ENCODE measurements at places on chromosomes 13 and 19.

- DNase-seq, result no peak
Measured at GRCh38 chr13:114102131-114102520, 30.3 kb downstream of the RASA3 start.

GRCh38 chr19:47094557-47095475, 18.8 kb downstream of the ZC3H4 start:
- DNase-seq, result no peak

- DNase-seq, result no peak
Measured at GRCh38 chr19:31314849-31315629, 34.2 kb downstream of the TSHZ3 start.

DNA sequence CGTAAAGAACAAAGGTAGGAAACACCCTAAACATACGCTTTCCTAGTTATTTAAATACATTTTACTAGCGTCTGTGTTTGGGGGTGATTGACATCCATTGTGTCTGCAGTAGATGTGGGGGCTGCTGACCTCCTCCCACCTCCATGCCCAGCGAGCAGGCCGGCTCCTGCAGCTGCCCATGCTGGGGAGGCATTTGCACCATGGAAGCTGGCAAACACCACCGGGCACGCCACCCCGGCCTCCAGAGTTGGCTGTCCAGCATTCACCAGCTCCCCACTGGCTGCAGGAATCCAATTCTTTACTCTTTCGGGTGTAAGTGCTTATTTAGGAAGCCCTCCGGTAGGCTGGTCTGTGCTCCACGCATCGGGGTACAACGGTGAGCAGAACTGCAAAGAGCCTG, 115.4 kb upstream of the USP29 start:
- DNase-seq, result no peak

DNA sequence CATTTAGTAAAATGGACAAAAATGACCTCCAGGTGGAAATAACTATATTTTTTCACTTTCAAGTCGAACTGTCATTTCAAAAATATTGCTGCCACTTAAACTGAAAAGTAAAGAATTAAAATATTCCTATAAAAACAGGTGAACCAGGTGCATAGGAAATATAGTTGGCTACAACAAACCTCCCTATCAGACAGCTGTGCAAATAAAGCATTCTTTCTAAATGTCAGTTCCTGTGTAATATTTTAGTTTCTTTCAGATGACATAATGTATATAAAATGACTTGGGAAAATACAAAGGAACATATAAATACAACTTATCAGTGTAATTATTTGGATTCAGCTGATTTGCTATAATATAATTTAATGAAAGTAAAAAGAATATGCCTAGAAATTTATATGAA, 403.5 kb upstream of the GPC6 start:
- DNase-seq, result no peak

DNA sequence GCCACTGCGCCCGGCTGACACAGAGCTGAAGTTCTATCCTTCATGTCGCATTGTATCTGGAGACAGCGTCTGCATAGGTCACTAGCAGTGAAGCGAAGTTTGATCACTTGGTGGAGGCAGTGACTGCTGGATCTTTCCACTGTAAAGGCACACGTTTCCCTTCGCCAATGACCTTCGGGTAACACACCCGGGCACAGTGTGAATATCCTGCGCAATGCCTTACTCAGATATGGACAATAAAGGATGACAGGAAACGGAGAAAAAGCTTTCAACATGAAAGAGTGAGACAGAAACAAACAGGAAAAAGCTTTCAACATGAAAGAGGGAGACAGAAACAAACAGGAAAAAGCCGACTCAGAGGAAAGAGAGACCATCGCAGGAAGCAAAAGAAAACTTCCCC, 17.1 kb downstream of the ARL11 start:
- no peak for DNase-seq

- DNase-seq, result no peak
Measured at GRCh38 chr13:39254601-39255000, 216.3 kb downstream of the NHLRC3 start.

- no peak for DNase-seq
Measured at GRCh38 chr13:23715092-23715761, 145.0 kb downstream of the TNFRSF19 start.

DNA sequence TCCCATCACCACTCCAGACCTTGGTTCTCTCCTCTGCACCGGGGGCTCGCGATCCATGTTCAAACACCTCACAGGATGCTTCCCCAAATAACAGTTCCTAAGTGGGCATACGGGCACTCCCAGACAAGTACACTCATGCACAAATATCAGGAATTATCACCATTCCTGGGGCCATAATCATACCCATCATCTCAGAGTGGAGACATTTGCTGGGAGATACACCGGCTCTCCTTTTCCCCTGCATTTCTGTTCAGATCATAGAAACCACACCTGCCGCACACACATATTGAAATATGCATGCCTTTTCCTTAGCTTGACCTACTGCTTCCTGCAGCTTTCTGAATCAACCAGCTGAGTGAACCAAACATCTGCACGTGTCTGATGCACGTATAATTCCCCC, 33.9 kb upstream of the MBNL2 start:
- no peak for DNase-seq

- peak; percentile 89 for DNase-seq
Measured at GRCh38 chr13:31172535-31172934, 10.8 kb upstream of the HSPH1 start.

DNA sequence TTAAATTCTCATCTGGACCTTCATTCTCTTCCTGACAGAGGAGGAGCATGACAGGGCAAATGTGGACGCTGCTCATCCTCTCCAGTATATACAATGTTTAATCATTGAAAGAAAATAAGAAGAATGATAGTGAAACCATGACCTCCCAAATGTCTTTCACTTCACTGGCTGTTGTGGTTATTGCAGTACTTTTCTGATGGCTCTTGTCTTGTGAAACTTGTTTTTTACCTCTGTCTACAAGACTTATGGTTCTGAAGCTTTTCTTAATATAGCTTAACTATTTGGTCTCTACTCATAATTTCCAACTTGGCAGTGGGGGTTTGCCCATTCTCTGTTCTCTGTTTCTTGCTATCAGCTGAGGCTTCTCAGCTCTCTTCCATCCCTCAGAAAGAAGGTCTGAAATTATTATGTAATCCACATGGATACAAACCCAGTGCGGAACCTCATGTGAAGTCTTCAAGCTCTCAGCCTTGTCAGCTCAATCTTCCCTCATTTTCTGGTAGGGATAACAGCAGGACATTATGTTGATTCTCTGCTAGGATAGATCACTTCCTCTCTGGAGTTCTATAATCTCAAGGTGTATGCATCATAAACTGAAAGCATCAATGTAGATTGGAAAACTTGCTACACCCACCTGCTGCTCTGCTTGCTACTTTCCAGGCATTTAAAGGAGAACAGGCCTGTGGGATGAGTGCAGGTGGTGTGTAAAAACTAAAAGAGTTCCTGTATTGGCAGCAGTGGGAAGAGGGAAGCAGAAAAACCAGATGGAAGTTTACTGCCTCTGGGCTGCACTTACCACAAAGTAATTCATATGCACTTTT, 250.3 kb upstream of the HTR2A start:
- DNase-seq, result no peak

DNA sequence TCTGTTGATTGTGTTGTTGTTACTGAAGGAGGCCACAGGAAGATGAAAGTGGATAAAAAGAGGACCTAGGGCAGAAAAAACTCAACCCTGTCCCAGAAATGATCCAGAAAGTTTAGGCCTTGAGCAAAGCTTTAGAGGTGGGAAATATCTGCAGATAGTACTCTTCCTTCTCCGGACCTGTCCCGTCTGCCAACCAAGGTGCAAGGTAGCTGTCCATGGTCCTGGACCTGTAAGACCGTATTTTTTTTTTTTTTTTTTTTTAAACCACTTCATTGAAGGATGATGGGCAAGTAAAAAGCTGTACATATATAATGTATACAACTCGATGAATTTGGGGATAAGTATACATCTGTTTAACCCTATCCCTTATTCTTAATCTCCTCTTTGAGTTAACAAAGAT, 225.9 kb downstream of the OLFM4 start:
- DNase-seq, result no peak

- no peak for DNase-seq
Measured at GRCh38 chr19:19372656-19373416, 32.6 kb upstream of the GATAD2A start.

- DNase-seq, result no peak
Measured at GRCh38 chr19:45782820-45783785, 813 bp upstream of the DMPK start.

DNA sequence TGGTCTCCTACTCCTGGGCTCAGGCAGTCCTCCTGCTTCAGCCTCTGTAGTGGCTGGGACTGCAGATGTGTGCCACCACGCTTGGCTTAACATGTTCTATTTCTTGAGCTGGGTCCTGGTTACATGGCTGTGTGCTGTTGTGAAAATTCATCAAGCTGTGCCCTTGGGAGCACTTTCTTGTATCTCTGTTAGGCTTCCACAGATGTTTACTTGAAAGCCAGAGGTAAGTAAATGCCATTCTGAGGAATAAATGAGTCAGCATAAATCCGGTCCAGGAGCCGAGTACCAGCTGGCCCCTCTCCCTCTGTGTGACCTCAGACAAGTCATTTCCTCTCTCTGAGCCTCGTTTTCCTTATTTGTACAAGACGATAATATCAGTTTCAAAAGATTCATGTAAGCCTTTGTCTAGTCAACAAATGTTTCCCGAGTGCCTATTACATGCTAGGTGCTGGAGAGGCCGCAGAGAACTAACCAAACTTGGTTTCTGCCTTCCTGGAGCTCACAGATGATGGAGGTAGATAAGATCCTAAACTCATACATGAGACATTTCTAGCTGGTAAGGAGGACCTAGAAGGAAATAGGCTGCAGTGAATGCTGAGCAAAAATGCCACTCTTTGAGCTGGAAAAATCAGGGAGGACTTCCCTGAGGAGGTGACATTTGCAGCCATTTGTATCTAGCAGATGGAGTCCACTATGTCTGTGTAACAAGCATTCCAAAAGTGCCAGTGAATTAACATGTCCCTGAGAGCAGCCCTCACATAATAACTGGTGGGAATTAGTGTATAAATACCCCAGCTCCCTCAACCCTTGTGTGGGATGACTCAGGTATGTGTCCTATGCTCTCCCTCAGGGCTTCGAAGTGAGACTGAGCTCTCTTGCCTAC, 2.7 kb upstream of the RASAL3 start:
- peak; percentile 61 for DNase-seq

DNA sequence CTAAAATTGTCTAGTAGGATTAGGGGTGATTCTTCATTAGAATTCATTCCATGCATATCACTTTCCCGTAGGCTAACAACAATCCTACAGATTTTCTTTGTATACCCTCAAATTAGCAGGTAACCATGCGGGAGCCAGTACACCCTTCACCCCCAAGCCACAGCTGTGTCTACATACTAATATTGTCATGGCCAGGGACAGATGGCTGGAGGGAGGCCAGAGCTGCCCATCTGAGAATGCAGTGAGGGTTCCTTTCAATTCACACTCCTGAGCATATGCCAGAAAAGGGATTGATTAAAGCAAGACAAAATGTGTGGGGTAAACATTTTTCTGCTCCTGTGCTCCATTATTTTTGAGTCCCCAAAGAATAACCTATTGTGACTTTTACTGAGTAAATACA, 68.9 kb downstream of the FREM2 start:
- no peak for DNase-seq

- DNase-seq, result no peak
Measured at GRCh38 chr19:41920882-41921576, 7.2 kb downstream of the ERFL start.

GRCh38 chr13:31431722-31432137, 232.0 kb downstream of the B3GLCT start:
- DNase-seq, result no peak

GRCh38 chr13:111121506-111121905, 6.4 kb downstream of the ARHGEF7 start:
- no peak for DNase-seq

DNA sequence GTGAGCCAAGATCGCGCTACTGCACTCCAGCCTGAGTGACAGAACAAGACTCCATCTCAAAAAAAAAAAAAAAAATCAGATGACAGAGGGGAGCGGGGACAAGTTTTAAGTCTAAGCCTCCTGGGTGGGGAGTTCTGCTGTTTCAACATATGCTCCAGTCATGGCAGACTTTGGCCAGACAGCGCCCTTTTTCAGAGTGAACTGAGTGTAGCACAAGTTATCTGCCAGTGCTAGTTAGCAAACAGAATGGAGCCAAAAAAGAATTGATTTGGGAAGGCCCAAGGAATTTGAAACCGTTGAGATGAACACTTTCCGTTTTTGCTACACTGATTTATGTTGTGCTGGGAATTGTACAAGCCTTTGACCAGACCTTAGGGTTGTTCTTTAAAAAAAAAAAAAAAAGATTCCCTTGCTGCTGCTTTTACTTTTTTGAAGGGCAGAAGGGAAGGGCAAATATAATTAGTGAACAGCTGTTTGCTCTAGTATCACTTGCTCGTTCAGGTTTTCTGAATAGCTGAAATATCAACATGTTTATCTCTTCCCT, 5.7 kb downstream of the ACTN4 start:
- DNase-seq, result no peak

GRCh38 chr13:25717666-25718197, 334.1 kb downstream of the SHISA2 start:
- no peak for DNase-seq

DNA sequence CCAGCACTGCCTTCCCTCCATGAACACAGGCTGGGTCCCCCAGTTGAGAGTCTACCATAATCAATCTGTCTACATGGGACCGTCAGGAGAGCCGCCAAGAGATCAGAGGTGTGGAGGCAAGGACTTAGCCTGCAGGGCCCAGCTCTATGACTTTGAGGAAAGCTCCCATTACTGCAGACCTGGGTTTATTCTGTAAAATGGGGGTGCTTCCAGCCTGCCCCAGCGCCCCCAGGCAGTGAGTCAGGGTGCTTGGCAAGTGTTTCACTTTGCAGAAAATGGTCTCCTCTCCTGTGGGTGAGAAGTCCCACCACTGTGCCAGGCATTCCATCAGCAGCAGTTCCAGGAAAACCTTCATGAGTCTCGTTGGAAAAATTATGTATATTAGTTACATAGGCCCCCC, 75.5 kb upstream of the VSTM2B start:
- no peak for DNase-seq

- no peak for DNase-seq
Measured at GRCh38 chr19:18128044-18128443, 24.9 kb upstream of the PIK3R2 start.

DNA sequence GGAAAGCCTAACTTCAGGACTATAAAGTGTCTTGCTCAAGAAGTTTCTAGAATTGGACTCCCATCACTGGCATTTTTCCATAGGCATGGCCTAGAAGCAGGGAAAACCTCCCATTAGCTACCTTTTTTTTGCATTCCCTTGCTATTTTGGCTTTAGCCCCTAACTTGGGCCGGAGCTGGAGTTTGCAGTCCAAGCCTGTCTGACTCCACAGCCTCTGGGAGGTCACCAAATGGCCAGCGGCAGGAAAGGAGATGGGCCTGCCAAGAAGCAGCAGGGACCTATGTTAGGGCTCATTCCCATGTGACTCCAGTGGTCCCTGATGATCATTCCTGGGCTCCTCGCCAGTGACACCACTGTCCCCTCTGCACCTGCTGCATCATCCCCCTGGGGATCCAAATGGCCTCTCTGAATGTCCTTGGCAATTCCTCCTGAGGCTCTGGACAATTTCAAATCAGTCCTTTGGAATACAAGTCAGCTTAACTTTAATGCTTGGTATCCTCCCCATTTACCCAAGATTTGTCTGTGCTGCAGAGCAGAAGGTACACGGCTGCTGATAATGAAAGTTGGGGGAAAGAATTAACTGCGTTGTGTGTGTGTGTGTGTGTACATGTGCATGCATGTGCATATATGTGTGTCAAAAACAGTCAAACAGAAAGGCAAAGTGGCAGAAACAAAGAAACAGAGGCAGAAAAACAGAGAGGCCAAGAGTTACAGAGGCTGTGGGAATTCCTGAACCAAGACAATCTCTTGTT, 69.8 kb upstream of the SERP2 start:
- no peak for DNase-seq
